ENCODE measurements at places on chromosomes 11 and 22.

DNA sequence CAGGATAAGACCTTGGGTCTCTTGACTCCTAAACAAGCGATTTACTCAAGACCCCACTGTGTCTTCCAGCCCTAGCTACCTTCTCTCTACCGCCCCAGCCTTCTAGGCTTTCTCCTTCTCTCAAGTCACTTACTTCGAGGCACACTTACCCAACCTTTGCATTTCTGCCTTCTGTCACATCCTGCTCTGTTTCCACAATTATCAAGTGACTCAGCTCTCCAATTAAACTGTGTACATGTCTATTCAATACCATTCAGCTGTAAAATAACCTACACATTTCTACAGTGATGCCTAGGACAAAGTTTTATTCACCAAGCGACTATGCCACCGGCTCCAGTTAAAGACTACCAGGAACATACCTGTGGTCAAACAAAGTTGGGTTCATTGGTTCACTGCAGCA lies 69.0 kb downstream of the LARGE1 start:
- DNase-seq: no peak

DNA sequence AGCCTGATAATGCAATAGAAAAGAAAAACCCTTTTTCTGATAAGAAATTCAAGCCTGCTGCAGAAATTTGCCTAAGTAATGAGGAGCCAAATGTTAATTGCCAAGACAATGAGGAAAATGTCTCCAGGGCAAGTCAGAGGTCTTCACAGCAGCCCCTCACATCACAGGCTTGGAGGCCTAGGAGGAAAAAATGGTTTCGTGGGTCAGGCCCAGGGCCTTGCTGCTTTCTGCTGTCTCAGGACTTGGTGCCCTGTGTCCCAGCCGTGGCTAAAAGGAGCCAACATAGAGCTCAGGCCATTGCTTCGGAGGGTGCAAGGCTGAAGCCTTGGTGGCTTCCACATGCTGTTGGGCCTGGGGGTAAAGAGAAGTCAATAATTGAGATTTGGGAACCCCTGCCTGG lies 131.3 kb downstream of the LARGE1 start:
- DNase-seq: no peak

DNA sequence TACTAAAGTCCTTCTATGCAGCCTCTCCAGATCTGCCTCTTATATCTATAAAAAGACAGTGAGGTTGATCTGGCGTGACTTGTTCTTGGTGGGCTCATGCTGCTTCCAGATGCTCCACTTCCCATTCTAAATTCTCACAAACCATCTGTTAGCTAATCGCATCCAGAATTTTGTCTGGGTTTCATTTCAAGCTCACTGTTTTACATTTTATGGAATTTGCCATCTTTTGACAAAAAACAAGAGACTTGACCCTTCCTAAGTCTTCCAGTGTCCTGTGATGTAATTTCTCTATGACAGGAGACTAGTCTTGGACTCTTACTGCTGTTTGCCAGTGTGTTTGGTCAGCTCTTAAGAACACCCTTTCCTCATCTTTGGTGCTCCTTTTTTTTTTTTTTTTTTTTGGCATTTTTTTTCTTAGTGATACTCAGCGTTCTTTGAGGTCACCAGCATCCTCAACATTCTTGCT lies 23.0 kb downstream of the CRKL start:
- no peak for DNase-seq

DNA sequence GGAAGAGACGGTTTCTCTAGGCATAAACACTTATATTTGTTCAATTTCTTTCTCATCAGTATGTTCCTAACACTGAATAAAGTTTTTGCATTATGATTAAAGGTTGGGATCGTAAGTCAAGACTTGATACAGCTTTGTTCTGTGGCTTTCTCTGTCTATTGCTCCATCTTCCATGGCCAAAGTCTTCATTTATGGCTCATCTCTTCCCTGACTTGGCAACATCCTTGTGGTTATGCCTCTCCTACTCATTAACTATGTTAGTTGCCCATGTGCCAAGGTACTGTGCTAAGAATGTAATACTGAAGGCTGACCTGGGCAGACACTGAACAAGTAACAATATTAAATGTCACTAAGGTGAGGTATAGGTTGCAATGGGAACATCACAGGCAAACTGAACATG lies 1.6 kb upstream of the ACCSL start:
- DNase-seq: no peak

- DNase-seq: no peak
Measured at GRCh38 chr22:47372111-47372581, 609.7 kb downstream of the TBC1D22A start.

DNA sequence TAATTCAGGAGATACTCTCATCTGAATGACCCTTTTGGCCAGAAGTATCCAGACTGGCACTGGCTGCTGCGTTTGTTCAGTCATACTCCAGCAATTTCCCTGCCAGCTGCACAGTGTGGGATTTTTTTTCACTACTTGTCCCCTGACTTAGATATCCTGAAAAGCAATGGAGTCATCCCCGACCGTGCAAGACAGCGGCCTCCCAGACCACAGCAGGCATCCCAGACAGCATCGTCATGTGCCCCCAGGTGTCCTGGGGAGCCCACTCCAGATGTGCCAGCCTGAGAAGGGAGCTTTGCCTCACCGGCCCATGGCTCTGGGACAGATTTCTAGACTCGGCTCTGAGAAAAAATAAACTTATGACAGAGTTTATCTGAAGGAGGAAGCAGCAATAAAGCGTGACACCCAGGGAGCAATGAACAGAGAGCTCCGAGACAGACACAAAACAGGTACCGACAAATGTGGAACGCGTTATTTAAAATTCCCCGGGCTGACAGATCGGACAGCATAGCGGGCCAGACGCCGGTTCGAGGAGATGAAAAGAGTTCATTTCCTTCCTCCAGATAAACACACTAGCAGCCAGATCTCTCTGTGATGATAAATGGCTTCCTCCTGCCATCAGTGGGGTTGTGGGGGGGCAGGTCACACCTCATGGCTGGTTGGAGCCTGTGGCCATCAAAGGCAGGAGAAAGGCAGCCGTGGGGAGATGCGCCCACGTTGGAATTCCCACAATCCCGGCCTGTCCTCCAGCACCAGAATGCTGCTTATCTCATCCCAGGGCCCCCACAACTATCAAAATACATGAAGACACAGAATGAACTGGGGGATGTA lies 106.4 kb upstream of the FGF3 start:
- DNase-seq: no peak

DNA sequence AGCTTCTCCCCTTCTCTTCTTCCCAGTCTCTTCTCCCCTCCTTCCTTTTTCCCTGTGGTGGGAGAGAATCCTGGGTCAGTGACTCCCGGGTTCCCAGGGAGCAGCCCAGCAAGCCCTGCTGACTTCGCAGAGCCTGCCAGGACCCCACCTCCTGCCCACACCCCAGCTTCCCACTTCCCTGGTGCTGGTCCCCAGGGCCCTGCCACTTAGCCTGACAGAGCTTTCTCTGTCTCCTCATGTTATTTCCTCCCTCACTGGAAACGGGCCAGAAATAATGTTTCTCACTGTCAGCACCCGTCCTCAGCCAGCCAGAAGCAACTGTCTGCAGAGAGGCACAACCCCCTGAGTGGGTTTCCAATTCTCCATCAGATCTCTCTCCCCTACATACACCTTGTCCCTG lies 27.1 kb downstream of the C11orf96 start:
- DNase-seq: no peak

- no peak for DNase-seq
Measured at GRCh38 chr11:86143087-86144030, 74.5 kb upstream of the PICALM start.

DNA sequence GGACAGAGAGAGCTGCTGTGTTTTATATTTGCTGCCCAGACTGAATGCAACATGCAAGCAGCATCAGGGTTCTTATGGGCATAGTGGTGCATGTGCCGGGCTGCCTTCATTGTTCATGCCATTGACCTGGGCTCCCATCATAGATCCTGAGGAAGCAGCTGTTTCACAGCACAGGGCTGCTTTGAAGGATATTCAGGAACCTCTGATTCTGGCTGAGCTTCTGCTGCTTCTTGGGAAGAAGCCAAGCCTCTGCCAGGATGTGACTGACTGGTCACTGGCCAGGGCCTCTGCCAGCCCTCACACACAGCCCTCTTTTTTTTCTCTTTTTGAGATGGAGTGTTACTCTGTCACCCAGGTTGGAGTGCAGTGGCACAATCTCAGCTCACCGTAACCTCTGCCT lies 43.3 kb downstream of the CYB5R2 start:
- DNase-seq: no peak

DNA sequence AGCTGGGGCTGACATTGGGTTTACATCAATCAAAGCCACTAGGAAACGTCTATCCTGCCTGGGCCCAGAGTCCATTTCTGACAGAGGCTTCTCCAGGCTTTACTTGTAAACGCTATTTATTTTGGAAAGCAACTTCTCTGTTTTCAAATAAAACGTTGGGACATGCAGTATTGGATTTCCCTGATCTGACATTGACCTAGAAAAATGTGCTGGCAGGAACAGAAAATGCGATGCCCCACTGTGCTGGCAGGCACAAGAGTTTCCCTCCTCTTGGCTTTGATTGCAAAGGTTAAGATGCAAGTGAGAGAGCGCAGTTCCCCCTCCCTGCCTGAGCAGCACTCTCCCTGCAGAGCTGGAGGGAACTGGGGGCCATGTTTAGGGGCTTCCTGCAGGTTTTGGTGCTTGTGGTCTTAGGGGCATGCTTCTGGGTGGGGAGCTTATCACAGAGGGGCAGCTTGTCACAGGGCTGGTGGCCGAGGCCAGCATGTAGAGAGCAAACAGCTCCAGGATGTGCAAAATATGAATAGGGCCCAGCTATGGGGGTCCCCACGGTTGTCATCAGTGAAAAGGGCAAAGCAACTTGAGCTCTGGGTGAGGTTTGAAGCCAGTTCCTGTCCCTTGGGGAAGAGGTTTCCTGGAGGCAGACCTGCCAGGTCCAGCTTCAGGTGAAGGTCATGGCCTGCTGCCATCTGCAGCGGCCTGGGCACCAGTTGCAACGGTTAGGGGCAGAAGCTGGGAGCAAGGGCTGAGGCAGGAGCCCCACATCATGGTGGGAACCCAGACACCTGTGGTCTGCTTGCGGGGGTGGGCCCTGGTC lies 42.3 kb upstream of the DKK3 start:
- no peak for DNase-seq

GRCh38 chr11:57942808-57943207 lies 80.9 kb upstream of the OR9Q1 start:
- DNase-seq: no peak

DNA sequence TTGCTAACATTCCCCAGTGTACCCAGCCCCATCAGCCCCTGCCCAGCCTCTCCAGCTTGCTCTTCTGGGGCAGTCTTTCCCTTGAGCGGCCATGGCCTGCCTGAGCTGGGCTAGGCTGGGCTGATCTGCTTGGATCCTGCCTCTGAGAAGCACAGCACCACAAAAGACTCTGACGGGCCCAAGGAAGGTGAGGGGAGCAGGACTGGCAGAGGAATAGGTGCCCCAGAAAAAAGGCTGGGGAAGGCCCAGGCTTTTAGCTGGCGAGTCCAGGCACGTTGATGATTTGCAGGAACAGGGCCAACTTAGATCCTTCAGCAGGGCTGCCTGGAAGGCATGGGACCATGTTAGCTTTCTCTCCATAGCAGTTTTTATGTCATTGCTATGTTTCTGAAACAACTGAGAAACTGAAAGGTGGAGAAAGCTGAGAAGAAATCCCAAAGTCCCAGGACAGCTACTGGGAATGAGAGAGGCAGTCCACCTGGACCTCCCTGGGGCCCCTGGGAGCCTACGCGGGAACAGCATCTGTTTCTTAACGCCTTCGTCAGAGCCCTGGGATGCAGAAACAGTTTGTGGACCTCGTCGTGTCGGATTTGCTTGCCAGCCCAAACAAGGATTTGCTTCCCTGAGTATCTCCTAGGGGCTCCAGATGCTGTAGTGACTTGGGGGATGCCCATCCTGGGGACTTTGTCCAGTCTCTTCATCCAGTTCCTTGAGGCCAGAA lies 24.4 kb upstream of the FXYD6 start:
- DNase-seq: no peak

DNA sequence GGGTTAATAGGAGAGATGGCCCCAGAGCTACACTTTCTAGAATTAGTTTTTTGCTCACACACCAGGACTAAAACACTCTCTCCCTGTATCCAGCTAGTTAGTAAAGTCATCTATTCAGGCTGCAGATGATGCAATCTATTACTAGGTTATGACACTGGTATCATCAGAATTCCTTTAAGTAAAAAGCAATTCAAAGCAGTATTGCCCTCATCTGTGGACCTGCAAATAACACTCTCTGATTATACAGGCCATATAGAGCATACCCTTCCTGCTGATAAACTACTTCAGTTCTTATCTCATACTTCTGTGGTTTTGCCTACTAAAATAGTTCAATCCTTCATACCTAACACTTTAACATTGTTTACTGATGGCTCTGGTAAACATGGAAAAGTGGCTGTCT lies 13.5 kb upstream of the MTMR2 start:
- no peak for DNase-seq

GRCh38 chr22:17319546-17319945 lies 49.7 kb upstream of the CECR2 start:
- no peak for DNase-seq

DNA sequence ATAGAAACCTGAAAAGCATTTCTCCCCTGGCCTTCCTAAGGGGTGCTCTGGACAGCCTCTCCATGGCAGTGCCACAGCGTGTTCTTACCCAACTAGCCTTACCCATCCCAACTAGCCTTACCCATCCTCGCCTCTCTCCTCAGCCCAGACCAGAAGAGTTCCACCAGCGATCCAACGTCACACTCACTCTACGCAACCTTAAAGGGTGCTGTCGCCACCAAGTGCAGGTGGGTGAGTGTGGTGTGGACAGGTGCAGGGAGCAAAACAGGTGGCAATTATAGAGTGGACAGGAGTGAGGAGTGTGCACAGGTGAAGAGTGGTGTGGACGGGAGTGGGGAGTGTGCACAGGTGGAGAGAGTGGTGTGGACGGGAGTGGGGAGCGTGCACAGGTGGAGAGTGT lies 17.8 kb downstream of the TMEM121B start:
- DNase-seq: no peak

DNA sequence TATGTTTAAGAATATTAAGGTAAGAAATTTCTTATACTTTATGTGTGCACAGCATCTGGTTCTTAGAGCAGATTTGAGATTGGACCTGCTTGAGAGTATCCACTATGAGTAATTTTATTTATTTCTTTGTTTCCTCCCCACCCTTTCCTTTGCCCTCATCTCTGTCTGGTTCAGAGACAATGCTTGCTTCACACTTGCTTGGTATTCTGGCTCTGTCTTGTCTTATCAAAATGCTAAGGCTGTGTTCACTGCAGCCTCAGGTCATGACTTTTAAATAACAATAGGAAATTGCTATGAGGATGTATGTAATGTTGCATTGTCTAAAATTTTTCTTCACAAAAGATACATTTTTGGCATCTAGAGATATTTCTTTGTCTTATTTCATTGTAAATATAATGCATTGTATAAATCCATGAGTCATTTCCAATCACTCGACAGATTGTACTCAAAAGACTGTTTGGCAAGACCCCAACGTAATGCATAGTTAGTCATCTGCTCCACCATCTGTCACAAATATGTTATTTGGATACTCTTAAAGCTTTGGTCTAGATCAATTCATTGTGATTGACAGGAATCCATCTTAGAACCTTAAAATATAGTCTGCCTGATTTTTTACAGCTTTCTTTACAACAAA lies 395.7 kb downstream of the AASDHPPT start:
- no peak for DNase-seq

Measured in stimulated activated CD8-positive, alpha-beta memory T cell treated with anti-CD3 and anti-CD28 coated beads, Interleukin-4, amount 100 ng/mL, for 1 hour (primary cell).